ENCODE measurements at places on chromosomes 16 and 17.
A peak's percentile ranks its signal among the peaks of the same experiment; 100 is the strongest.

DNA sequence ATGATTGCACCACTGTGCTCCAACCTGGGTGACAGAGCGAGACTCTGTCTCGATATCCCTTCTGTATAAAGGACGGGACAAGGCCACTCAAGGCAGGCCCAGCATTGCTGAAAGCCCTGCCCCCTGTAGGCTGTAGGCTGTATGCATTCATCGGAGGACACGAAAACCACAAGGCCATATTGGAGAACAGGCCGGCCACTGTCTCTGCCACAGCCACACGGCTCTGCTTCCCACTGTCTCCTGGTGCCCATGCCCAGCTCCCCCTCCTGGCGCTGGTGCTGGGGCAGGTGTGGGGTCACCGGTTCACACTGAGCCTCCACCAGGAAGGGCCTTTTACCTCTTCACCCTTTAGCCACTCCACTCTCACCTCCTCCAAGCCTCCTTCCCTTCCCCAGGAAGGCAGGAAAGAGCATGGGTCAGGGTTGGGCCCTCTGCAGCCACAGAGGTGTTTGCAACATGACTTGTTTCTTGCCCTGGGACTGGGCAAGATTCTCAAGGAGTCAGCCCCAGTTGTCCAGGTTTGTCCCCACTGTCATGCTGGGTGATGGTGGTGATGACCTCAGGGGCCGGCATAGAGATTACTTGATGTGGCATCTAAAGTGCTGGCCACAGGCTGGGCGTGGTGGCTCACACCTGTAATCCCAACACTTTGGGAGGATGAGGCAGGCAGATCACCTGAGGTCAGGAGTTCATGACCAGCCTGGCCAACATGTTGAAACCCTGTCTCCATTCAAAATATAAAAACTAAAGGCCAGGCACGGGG, 5.3 kb upstream of the NTN3 start:
- no peak for DNase-seq

- DNase-seq: no peak
Measured at GRCh38 chr16:10836174-10836853, 17.7 kb upstream of the TVP23A start.

GRCh38 chr17:16273929-16274339, 56.9 kb downstream of the PIGL start:
- no peak for DNase-seq

DNA sequence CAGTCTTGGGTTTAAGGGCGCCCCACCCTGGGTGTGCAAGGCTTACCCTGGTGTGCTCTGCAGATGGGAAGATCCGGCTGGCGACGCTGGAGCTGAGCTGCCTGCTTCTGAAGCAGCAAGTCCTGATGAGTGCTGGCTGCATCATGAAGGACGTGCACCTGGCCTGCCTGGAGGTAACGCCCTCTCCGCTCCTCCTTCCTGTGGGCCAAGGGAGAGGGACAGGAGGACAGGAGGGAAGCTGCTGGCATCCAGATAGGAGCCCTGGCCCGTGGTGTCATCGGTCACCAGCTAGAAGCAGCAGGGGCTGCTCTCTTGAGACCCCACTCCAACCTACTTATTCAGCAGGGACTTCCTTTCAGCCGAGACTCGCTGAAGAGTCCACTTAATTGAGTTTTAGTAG, 97.8 kb downstream of the CLEC16A start:
- DNase-seq: no peak

GRCh38 chr16:49283376-49284049, 1.9 kb upstream of the CBLN1 start:
- no peak for DNase-seq

- no peak for DNase-seq
Measured at GRCh38 chr17:35856603-35857002, 12.1 kb downstream of the HEATR9 start.

GRCh38 chr17:39196808-39197291, 619 bp downstream of the CACNB1 start:
- peak; percentile 90 for DNase-seq

DNA sequence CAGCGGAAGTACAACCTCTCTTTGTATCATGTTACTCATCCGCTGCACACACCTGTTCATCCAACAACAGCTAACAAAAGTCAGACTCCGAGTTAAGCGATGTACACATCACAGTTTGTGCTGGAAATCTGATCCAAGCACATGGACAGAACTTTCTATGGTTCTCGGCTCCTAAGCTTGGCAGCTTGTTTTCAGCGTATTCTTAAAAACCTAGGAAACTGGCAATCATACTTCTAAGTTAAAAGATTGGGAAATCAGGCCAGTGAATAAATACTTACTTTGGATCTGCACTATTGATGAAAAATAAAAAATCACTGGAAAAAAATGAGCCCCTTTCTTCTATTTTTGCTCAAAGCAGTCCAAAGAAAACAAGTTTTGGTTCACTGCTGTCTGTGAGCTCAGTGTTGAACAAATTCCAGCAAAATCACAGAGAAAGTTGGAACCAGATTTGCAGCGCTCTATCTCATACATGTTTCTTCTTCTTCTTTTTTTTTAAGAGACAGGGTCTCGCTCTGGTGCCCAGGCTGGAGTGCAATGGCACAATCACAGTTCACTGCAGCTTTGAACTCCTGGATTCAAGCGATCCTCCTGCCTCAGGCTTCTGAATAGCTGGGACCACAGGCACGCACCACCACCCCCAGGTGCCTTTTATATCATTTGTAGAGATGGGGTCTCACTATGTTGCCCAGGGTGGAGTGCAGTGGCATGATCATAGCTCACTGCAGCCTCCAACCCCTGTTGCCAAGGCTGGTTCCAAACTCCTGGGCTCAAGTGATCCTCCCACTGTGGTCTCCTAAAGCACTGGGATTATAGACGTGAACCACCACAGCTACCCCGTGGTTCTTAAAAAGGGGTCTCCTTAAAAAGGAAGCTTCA, 71.6 kb upstream of the CREBBP start:
- no peak for DNase-seq

DNA sequence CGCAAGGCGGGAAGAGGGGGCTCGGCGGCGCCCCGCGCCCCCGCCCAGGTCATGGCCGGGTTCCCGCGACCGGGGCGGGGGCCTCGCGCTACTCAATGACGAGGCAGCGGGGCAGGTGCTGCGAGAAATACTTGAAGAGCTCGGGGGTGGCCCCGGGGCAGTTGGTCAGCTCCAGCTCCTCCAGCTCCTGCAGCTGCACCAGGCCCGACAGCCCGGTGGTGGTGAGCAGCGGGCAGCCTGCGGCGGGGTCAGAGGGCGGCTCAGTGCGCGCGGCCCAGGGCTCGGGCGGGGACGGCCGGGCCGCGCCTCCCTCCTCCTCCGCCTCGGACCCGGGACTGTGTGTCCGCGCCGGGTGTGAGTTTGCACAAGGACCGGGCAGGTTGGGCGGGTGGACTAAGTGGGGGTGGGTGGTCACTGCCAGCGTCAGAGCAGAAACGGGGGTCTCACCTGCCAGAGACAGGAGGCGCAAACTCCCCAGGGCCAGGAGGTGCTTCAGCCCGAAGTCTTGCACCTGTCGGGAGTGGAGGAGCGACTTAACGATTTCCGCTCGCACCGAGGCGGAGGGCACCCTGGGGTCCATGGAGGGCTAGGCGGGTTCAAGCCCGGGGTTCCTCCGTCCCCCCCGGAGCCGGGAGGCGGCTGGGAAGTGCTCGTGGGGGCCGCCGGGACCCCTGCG, 4.1 kb upstream of the WDR24 start:
- DNase-seq: no peak

GRCh38 chr17:41540921-41541625, 13.0 kb upstream of the KRT19 start:
- DNase-seq: no peak

- DNase-seq: no peak
Measured at GRCh38 chr17:73362697-73363096, 50.9 kb upstream of the CDC42EP4 start.

GRCh38 chr16:10642964-10643363, 51.8 kb downstream of the TEKT5 start:
- no peak for DNase-seq

Measured in MM.1S (cell line).